MCF 10A (cell line): ENCODE measurements at places on chromosomes 2 and 18. TPM values are rescaled to one million over a fixed set of nuclear protein-coding genes. Genes with fewer than 3 reads are reported as not detected.

The ING5 gene
- total RNA-seq: 27.8 and 35.5 TPM in 2 replicates

DNA sequence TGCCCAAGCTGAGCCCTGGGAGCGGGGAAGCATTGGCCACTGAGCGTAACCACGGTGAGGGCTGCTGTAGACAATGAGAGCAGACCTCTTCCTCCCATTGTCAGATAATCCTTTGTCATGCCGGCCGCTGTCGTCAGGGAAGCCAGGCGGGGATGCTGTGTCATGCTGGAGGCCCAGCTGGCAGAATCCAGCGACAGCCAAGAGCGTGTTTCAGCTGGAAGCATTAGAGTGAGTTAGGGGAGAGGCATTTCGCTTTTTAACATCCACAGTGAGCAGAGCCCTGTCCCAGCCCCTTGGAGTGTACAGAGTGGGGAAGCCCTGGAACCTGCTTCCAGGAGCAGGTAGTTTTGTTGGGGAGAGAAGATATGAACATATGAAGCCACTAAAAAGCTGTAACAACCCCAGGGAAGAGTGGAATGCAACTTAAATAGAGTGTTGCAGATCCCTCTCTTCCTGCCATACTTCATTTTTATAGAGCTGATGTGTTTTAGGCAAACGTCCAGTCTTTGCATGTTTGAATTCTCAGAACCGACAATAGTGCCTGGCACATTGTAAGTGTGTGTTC, 7.0 kb downstream of the CTIF start:
- DNase-seq: peak; percentile 27

GRCh38 chr2:202449344-202449743, 73.2 kb downstream of the BMPR2 start:
- DNase-seq: no peak

The DNAH7 gene
- 0.91 and 0.98 TPM in 2 replicates for total RNA-seq

DNA sequence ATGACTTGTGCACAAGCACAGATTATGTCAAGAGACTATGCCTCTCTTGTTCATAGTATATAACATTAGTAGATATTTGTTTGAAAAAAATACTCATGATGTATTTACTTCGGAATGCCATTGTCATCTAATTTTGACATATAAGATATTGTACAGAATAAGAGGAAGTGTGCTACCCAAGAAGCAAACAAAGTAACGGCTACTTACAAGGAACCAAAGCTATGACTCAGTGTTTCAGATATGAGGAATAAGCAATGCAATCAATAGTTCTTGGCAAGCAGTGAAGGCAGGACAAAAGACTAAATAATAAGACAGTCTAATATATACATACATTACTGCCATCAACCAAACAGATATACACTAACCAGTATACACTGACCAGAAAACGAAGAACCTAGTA, 256.3 kb downstream of the CCDC178 start:
- DNase-seq: no peak

GRCh38 chr18:903701-904100, 970 bp upstream of the ADCYAP1 start:
- peak; percentile 49 for DNase-seq

DNA sequence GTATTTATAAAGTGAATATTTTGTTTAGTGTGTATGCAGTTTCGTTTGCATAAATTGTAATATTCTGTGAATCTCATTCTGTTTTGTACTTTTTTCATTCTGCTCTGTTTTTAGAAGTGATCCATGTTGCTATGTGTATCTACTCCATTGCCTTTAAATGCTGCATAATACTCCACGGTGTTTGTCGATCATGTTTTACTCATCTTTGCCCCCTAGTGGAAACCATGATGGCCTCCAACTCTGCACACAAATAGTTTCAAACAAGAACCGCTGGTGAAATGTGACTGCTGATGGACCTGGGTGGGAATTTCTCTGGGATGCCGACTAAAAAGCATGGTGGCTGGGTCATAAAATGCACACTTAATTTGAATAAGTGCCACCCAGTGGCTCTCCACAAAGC, 32.0 kb upstream of the SKOR2 start:
- peak; percentile 63 for DNase-seq

GRCh38 chr2:16441431-16441830, 224.2 kb downstream of the CYRIA start:
- no peak for DNase-seq

DNA sequence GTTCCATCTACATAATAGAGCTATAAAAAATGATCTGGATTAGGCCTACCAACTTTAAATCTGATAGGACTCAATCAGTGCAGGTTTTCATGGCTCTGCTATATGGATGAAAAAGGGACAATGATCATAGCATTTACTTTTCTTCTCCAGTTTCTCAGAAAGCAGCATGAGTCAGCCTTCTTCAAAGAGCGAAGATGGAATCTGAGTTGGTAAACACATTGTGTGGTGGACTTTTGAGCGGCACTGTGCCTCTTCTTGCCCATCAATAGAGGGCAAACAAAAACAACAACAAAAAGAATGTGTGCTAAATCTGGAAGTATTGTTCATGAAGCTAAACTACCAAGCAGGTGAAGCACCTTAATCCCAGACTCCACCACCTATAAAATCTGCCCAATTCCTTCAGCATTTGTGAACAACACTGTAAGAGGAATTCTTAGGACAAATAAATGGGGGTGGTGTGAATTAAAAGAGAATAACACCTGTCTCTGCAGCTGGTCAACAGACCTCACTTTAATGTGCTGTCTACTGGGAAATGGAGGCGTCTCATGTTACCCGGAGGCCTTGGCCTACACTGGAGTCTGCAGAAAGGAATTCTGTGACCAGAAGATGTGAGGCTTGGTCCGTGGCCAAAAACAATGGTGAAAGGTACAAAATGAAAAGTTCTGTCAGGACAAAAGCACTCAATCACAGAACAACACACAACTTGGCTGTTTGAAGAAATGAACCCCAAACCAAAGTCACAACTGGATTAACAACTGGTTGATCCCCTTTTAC, 609.0 kb downstream of the IRS1 start:
- peak; percentile 13 for DNase-seq

DNA sequence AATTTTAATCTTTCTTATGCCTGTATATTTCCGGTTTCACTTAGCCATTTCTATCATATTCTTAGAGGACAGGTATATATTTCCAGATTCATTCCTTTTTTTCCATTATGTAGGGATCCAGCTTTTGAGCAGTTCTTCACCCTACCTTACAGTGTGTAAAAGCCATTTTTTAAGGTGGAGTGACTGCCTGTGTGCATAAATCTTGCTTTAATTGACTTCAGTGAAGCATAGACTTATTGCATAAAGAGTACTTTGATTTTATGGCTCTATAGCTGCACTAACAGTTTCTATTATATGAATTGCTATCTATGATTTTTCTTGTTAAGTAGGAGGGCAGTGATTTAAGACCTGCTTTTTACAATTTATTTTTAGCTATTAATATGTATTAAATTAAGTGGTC, 132.6 kb downstream of the NYAP2 start:
- DNase-seq: no peak

The OR6B2 gene
- total RNA-seq: not detected in 2 replicates

DNA sequence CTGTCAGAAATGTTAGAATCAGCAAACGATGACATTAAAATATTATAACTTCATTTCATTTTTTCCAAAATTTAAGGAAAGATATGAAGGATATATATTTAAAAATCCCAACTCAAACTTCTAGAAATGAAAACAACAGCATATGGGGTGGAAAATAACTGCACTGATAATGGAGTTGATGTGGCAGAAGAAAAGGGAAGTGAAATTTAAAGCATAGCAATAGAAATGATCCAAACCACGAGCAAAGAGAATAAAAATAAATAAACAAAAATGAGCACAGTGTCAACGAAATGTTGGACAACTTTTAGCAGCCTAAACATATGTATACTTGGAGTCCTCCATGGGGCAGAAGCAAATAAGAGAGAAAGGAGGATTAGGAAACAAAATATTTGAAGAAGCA, 280.2 kb downstream of the KCNJ3 start:
- DNase-seq: no peak

DNA sequence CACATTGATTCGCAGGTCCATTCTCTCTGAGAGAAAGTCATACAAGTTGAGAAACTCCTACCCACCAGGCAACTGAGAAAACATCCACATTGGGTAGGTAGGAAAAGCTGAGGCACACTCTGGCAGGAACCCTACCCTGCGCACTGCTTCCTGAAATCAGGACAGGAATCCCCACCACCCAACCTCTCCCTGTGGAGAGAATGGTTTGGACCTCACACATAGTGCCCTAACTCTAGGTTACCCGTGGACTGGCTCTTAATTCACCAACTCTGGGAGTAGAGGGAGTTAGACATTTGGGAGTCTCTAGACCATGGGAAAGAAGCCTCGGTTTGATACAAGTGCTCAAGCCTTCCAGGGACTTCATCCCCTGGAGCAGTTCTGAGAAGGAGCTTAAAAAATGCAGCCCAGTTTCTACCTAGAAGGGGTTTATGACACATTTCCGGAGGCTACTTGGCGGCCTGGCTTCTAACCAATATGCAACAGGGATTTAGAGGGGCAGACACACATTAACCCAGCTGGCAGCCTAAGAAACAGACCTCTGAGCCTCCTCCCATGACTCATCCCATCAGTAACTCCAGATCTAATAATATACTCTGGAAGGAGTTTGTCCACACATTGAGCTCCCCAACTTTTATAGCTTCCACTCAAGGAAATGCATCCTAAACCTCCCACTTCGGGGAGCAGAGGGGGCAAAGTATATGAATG, 136.7 kb downstream of the EML6 start:
- DNase-seq: peak; percentile 81

- DNase-seq: no peak
Observed at GRCh38 chr2:146918280-146918679, 926.5 kb upstream of the ACVR2A start.

The SNED1 gene
- 18.0 and 22.0 TPM in 2 replicates for total RNA-seq

GRCh38 chr2:159712929-159713420, 669 bp downstream of the MARCHF7 start:
- peak; percentile 28 for DNase-seq

DNA sequence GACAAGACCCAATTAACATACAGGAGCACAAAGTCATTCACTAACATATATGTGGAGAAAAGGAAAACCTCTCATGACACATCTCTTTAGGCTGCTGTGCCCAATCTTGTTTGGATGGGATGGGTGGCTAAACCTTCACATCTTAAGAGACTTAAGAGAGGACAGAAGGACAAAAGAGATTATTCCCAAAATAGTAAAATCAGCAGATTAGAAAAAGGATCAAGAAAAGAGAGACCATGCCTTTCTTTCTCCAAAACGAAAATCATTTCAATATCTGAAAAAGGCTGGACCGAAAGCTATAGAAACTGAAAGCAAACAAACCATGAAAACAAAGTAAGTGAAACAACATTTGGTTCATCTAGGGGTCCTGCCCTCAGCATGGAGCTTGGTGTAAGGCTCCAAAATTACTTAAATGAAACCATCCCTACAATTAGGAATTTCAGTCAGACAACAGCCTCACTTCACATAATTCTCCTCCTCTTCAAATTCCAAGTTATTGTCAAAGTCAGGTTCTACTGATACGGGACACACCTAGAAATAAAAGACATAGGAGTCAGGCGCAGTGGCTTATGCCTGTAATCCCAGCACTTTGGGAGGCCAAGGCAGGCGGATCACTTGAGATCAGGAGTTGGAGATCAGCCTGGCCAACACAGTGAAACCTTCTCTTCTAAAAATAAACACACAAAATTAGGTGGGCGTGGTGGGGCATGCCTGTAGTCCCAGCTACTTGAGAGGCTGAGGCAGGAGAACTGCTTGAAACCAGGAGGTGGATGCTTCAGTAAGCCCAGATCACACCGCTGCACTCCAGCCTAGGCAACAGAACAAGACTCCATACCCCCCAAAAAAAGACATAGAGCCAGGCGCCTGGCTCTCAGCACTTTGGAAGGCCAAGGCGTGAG, 5.2 kb downstream of the STARD7 start:
- no peak for DNase-seq

DNA sequence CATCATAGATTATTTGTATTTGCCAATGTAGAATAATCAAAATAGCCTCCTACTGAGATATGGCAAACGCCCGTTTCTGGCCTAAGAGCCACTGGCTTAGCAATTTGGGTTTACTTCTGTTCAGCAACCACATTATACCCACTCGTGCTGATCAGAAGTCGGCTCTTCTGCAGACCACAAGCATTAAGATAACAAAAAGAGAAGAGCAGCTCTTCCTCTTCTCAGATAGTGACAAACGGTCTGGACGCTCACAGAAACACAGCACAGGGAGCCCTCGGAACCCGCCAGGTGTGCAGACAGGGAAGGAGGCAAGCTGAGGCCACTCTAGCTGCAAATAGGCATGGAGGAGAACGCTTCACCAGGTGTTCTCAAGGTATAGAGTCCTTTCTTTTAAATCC, 164.0 kb downstream of the HDAC4 start:
- no peak for DNase-seq

- peak; percentile 77 for DNase-seq
Observed at GRCh38 chr2:172098650-172099471, 3.8 kb downstream of the DLX2 start.

GRCh38 chr18:9058406-9058805, 44.1 kb upstream of the NDUFV2 start:
- no peak for DNase-seq

GRCh38 chr2:108279468-108279867, 9.2 kb upstream of the SULT1C2 start:
- no peak for DNase-seq

- no peak for DNase-seq
Observed at GRCh38 chr2:131521961-131522781, 5.5 kb upstream of the CCDC74A start.

The FOXI3 gene
- not detected in 2 replicates for total RNA-seq

The SLC14A1 gene
- total RNA-seq: not detected in 2 replicates

DNA sequence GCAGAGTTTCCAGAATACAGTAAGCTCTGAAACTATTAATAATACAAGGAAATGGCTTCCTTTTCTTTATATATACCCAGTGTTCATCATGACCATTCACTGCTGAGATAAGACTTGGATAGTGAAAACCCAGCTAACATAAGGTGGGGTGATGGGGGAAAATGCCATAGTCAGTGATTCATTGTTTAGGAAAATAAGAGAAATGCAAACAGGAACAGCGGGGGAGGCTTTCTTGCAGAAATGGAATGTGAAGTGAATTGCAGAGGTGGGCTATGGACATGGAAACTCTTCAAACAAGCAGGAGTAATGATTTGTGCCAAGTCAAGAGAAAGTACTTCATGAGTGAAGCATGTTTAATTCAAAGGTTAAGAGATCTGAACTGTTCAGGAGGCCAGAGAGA, 519.4 kb downstream of the TDRD15 start:
- no peak for DNase-seq

The GPR45 gene
- not detected in 2 replicates for total RNA-seq

The ELOA2 gene
- not detected in 2 replicates for total RNA-seq

The CYP26B1 gene
- total RNA-seq: 14.1 and 16.9 TPM in 2 replicates

The HOXD10 gene
- not detected in 2 replicates for total RNA-seq

The ATRAID gene
- total RNA-seq: 115 and 122 TPM in 2 replicates

The TNFRSF11A gene
- 2.3 and 3.0 TPM in 2 replicates for total RNA-seq

The CROCC2 gene
- total RNA-seq: not detected in 2 replicates

DNA sequence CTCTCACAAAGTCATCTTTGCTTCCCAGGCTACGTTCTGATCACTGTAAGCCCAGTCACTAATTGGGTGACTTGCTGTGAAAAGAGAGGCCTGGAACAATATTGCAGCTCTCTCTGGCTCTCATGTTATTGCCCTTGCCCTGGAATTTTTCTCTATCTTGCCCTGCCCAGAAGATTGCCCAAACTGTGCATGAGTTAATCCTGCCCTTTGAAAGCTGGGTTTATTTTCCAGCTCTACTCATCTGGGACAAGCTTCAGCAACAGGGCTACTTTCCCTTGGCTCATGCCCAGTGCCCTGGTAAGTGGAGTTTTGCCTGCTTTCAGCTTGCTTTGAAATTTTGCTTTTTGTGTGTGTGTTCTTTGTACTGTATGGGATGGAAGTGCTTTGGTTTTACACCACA, 6.9 kb upstream of the EHBP1 start:
- no peak for DNase-seq
